ENCODE measurements at places on chromosomes 2 and 18. TPM values are rescaled to one million over a fixed set of nuclear protein-coding genes. Genes with fewer than 3 reads are reported as not detected.

Gene RMDN2
- total RNA-seq = 31.6 TPM

Gene RBKS
- total RNA-seq = 6.3 TPM

DNA sequence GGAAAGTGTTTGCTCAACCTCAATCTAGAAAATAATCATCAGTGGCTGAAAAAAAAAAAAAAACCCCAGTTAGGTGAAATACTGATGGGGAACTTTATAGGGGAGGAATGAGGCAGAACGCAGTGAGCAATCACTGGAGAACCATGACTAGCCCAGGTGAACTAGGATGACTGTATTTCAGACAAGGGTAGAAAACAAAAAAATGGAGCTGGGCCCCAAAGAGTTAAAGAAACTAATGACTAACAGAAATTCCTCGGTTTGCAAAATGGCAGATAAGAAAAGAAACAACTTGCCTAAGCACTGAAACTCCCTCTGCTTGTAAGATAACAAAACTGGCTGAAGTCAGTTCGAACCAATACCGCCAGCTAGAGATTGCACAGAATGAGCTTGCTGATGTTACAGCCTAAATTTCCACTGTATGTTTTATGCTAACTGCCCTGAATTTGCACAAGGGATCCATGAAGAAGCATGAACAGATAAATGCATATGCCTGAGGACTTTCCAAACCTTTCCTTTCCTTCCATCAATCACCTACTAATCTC, 245.9 kb downstream of the METTL4 start:
- peak; percentile 74 for DNase-seq

GRCh38 chr2:168545439-168546082, 89.5 kb downstream of the CERS6 start:
- no peak for DNase-seq
